Pulmonary artery endothelial cell (primary cell): ENCODE measurements at places on chromosomes 12 and 14.

DNA sequence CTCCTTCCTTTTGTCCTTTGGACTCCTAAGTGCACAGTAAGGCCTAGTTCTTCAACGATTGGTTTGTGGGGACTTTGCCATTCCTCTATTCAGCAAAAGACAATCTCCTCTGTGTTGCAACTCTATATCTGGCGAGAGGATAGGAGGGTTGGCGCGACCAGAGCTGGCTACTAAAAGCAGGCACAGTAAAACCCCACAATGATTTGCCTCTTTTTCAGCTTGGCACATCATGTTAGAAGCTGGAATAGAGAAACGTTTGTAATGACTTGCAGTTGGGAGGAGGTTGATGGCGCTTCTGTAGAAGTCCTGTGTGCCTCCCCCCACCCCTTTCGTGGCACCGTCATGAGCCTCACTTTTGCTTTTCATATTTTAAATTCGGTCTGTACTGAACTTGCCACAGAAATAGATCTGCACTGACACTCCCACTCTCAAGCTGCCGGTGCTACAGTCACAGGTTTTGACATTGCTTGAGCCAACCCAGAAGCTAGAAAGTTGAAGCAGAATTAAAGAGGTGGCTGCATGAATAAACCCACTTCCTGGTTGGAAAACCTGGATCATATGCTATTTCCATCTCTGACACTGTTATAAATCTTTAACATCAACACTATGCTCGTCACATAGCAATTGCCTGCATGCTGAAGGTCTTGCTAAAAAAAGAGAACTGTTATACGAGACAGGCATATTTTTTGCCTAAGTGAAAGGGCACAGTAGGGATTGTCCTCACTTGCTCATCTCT is 315.3 kb upstream of the PRICKLE1 start:
- no peak for DNase-seq

DNA sequence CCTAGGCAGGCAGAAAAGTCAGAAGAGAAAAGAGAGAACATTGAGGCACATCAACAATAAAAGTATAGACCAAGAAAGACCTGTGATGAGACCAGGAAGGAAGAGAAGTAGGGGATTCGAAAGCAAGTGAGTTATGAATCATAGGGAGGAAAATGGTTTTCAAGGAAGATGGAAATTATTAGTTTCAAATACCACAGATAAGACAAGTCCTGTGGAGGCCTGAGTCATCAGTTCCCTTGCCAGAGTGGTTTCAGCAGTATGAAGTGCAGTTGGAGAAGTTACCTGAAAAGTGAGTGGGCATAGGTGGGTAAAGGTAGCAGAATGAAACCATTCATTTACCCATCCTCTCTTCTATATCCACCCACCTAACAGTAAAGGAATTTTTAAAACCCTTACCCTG is 25.2 kb upstream of the TSPAN8 start:
- DNase-seq = peak; percentile 3

DNA sequence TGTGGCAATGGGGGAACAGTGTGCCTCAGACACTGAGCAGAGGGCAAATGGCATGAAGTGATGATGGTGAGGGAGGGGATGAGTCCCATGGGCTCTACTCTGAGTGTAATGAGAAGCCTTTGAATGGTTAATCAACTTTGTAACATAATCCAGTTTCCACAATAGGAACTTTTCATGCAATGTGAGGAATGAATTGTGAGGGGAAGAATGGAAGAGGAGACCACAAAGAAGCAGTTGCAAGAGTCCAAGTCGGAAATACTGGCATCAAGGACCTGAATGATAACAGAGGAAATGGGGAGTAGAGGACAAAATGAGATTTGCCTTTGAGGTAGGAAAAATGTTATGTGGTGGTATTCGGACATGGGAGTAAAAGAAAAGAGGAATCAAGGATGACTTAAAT is 476.9 kb upstream of the PRICKLE1 start:
- no peak for DNase-seq

- no peak for DNase-seq
Observed at GRCh38 chr12:109781668-109782325, 51.4 kb downstream of the TRPV4 start.

DNA sequence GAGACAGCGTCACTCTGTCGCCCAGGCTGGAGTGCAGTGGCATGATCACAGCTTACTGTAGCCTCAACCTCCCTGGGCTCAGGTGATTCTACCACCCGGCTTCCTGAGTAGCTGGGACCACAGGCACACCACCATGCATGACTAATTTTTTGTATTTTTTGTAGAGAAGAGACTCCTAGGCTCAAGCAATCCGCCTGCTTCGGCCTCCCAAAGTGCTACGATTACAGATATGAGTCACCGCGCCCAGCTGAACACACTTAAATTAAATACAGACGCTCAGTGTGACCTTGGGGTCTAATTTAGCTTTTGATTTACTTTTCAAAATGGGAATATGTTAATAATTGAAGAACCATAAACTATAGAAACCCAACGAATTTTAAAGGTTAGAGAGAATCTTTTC is 77.2 kb downstream of the C2CD5 start:
- no peak for DNase-seq

- no peak for DNase-seq
Observed at GRCh38 chr14:33291529-33292104, 352.9 kb downstream of the NPAS3 start.

GRCh38 chr12:101567918-101568317 is 26.9 kb upstream of the MYBPC1 start:
- no peak for DNase-seq

- no peak for DNase-seq
Observed at GRCh38 chr14:37081218-37081617, 91.2 kb downstream of the SLC25A21 start.

DNA sequence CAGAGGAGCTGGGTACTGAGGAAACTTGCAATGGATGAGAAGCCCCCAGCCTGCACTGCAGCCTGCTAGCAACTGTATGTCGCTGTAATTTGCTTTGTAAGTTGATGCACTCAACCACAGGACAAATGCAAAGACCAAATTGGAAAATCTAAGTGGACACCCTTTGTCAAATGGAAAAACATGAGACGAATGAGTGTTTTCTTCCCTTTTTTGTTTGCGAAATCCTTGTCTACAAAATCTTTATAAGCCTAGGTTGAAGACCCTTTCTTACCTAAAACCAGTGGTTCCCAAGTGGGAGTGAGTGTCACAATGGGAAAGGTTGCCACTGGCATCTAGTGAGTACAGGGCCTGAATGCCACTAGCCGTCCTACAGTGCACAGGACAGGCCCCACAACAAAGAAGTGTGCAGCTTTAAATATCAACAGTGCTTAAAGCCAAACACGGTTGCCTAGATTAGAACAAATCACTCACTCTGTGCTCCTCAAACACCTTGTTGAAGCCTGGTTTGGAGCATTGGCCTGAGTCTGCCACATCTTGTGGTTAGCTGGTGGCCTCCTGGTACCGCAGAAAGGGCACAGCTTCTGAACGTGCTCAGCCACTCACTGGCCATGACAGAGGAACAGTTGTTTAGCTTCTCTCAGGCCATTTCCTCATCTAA is 7.6 kb upstream of the VASH1 start:
- no peak for DNase-seq

DNA sequence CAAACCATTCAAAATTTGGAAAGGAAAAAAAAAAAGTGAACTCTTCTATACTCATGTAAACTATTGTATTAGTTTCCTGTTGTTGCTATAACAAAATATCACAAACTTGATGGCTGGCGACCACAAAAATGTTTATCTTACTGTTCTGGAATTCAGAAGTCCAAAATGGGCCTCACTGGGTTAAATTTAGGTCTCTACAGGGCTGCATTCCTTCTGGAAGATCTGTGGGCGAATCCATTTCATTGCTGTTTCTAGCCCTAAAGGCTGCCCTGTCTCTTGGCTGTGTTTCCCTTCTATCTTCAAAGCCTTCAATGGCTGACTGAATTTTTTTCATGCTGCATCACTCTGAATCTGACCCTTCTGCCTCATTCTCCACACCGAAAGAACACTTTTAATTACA is 105.1 kb upstream of the NAV3 start:
- no peak for DNase-seq

DNA sequence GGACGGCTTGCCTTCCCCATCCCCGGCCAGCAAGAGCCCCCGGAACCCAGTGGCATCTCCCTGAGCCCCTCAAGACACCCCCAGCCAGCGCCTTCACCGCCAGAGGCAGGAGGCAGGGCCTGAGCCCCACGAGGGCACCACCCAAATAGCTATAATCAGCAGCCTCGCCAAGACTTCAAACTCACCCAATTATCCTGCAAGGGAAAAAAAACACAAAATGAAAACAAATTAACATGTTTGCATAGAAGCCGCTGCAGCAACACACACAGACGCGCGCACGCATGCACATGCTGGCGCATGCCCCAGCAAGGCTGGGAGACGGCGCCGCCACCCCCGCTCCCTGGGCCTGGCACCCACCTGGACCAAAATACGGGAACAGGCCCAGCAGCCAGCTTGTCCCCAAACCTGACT is 15.8 kb downstream of the FAM222A start:
- DNase-seq = no peak

DNA sequence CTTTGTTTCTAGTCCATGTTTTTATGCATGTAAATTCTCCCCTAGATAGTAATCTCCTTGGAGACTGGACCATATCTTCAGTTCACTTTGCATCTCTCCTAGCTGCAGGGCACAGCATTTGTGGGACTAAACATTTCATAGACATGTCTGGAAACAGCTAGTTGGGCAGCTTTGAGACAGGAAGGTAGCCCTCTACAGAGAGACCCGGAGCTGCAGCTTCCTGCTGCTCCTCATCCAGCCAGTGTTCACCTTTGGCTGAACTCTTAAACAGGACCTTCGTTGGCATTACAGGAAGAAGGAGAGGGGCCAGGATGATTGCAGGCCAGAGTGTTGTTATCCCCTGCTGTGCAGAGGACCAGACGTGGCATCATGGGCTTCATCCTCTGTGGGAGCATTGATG is 52.9 kb downstream of the GNS start:
- no peak for DNase-seq

GRCh38 chr14:94466706-94467370 is 9.2 kb downstream of the SERPINA9 start:
- no peak for DNase-seq

- no peak for DNase-seq
Observed at GRCh38 chr14:106551265-106551664, 1024.9 kb downstream of the TMEM121 start.

GRCh38 chr14:79549515-79549914 is 661.8 kb downstream of the DIO2 start:
- DNase-seq = no peak

GRCh38 chr12:85626001-85626783 is 210.0 kb downstream of the RASSF9 start:
- DNase-seq = peak; percentile 86

DNA sequence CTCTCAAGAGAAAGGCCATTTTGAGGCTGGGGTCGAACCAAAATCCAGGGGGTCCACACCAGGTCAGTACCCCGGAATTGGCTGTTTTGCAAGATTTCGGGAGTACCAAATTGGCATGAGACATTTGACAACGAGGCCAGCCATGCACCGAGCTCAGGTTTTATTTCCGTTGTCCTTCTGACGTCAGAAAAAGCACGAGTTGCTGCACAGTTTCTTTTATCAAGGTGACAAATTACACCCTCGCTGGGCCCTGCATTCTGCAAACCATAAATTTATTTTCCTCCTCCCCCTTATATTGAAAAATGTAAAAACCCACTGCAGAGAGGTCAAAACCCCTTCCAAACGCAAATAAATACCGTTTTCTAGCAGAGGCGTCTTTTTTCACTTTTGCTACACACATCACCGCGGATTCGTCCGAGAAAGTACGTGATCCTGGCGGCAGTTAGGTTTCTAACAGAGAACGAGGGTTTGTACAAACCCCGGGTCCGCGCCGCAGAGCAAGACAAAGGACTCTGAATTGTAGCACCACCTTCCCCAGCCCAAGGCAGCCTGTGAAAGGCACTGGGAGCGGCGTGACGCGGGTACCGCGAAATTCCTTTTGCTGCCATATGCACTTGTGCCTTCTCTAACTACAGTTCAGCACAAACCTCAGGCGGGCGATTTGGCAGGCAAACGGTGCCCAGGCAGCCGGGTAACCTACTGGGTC is 1.8 kb downstream of the SLC38A1 start:
- DNase-seq = peak; percentile 32

GRCh38 chr14:50831726-50832168 is 785 bp upstream of the NIN start:
- DNase-seq = no peak

DNA sequence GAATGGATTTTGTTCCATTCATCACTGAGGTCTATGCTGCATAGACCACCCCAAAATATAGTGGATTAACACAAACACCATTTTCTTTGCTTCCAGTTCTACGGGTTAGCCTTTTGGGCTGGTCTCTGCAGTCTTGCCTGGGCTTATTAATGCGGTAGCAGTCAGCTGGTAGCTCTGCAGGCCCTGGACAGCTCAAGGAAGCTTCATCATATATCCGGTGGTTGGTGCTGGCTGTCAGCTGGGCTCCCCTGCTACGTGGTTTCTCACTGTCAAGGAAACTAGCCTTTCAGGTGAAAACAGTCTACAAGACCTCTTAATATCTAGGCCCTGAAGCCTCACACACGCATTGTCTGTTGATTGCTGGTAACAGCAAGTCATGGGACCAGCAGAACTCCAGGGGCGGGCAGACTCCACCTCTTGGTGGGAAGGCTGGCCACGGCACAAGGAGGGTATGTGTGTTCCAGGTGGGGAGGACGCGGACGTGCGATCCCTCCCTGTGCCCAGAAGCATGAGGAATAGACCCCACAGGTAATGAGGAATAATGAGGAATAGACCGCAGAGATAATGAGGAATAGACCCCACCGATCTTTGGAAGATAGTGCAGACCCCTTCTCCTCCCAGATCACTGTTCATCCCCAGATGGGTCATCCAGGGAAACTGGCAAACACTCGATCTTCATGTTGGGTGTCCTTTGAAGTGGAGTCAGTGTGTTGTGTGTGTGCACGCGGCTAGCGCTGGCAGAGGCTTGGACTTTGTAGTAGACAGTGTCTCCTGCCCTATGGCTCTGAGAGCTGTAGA is 13.3 kb downstream of the TSPAN9 start:
- DNase-seq = no peak

DNA sequence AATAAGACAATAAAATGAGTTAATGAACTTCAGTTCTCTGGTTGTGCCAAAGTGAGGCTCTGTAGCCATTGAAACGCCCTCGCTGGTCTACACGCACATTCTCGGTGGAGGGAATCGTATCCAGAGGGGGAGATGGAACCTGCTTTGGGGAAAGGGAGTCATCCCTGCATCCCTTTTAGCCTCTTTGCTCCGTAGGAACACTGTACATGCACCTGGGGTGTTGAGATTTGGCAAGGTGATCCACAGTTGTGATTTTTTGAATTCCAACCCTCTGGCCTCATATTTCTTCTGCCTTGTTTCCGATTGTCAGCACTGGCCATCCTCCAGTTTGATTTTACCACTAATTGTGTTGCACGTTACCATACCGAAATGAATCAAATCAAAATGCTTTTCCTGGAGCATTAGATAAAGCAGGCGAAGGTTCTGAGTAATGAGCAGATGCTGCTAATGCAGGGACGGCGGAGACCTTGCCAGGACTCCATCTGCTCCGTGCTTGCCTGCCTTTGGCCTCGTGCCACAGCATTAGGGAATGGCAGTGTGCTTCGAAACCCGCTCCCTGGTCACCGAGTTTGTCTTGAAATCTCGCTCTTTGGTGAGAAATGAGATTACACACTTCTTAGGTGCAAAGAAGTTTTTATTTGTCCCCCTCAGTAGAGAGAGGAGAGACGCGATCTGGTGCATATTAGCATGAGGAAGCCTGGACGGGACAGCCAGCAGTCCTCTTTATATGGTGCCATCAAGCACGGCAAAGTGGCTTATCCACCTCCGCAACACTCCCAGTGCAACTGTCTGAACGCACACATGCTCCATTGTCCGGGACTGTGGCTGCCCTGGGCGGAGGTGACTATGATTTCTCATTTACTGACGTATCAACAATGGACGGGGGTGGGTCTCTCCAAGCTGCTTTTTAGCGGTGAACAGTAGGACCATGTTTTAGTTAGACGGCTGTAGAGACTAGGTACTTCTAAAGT is 59.1 kb downstream of the FBXW8 start:
- no peak for DNase-seq

GRCh38 chr14:69263771-69264170 is 3.8 kb downstream of the GALNT16 start:
- DNase-seq = no peak
